HFFc6 (cell line): ENCODE measurements at places on chromosomes 11 and 22. TPM values are rescaled to one million over a fixed set of nuclear protein-coding genes. Genes with fewer than 3 reads are reported as not detected.
A peak's percentile ranks its signal among the peaks of the same experiment; 100 is the strongest.

Gene MMP1
- 516 to 1,184 TPM (median 652 TPM) in 3 replicates for total RNA-seq

Gene ANKK1
- total RNA-seq = not detected in 3 replicates

Gene EPS8L2
- total RNA-seq = 67.6 and 71.8 TPM in 2 replicates

Gene ADM
- total RNA-seq = 219 to 341 TPM (median 226 TPM) in 3 replicates

Gene RFPL2
- not detected in 3 replicates for total RNA-seq

Gene MYO18B
- not detected in 3 replicates for total RNA-seq

Gene KCNJ1
- not detected in 3 replicates for total RNA-seq

Gene GSTT2B
- total RNA-seq = 32.8 to 41.9 TPM (median 39.2 TPM) in 3 replicates

Gene FIBIN
- total RNA-seq = 40.8 to 89.9 TPM (median 84.3 TPM) in 3 replicates

DNA sequence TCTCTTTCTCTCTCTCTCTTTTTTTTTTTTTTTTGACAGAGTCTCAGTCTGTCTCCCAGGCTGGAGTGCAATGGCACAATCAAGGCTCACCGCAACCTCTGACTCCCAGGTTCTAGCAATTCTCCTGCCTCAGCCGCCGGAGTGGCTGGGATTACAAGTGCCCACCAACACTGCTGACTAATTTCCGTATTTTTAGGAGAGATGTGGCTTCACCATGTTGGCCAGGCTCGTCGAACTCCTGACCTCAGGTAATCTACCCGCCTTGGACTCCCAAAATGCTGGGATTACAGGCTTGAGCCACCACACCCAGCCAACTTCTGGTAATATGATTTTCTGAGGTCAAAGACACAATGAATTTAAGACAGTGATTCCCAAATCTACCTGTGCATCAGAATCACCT is 659.8 kb upstream of the CCDC90B start:
- no peak for DNase-seq

DNA sequence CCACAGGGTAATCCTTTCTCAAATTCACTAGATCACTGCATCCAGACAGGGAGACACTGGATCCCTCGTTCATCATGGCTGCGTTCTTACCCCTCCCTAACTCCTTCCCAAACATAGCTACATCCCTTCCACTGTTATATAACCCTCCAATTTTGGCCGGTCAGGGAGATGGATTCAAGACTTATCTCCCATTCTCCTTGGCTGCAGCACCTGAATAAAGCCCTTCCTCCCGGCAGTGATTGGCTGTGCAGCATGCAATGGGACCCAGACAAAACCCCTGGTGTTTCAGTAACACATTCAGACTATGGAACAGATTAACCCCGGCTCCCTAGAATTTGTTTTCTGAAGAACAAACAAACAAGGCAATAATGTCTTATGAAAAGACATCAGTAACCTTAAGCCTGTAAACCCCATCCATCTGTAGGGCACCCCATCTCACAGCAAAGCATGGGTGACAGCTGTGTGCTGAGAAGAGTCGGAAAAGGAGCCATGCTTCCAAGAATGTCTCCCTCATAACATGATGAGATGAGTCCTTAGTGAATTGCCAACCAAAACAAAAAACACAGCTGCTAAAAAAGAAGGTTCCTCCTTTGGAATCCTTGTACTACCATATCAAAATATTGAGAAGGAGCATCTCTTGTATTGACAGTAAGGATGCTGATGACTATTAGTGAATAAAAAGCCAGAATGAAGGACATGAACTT is 5.0 kb downstream of the MIF start:
- DNase-seq = no peak

GRCh38 chr22:29203488-29204454 is 1.9 kb upstream of the EMID1 start:
- DNase-seq = no peak

GRCh38 chr22:42313804-42314581 is 43.5 kb upstream of the TCF20 start:
- DNase-seq = no peak

DNA sequence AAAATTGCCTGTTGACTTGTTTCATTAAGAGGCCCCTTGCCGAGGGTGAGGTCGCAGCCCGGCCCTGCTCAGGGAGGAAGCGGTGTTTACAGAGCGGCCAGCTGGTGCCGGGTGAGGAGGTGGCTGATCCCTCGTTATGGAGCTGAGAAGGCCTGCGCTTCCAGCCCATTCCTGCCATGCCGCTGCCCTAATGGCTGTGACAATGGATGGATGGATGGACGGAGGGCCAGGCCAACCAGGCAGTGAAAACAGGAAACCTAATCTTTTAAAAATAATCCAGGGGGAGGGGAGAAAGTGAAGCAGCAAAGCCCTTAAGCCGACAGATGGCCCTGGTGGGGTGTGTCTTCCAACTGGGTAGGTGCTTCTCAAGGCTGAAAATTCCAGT is 38.5 kb downstream of the BCR start:
- DNase-seq = no peak

DNA sequence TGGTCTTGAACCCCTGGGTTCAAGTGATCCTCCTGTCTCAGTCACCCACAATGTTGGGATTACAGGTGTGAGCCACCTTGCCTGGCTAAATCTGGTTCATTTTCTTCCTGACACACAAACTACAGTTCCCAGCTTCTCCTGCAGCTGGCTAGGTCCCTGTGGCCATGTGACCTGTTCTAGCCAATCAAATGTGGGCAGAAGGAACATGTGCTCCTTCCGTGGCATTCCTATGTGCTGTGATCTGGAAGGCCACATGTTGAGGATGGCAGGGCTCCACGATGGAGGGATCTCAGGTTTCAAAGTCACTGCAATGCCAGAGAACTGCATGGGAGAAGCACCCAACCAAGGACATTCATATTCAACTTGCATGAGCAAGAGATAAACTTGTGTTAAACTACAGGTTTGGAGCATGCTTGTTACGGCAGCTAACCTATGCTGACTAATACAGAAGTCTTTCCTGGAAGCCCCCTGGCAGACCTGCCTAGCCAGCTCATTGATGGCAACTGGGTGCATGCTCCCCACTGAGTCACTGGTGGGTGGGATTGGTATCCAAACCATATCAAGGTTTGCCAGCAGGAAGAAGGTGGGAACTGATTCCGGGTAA is 86.0 kb downstream of the RPS6KA4 start:
- peak; percentile 11 for DNase-seq

GRCh38 chr11:120125024-120125423 is 12.9 kb downstream of the TRIM29 start:
- peak; percentile 79 for DNase-seq

DNA sequence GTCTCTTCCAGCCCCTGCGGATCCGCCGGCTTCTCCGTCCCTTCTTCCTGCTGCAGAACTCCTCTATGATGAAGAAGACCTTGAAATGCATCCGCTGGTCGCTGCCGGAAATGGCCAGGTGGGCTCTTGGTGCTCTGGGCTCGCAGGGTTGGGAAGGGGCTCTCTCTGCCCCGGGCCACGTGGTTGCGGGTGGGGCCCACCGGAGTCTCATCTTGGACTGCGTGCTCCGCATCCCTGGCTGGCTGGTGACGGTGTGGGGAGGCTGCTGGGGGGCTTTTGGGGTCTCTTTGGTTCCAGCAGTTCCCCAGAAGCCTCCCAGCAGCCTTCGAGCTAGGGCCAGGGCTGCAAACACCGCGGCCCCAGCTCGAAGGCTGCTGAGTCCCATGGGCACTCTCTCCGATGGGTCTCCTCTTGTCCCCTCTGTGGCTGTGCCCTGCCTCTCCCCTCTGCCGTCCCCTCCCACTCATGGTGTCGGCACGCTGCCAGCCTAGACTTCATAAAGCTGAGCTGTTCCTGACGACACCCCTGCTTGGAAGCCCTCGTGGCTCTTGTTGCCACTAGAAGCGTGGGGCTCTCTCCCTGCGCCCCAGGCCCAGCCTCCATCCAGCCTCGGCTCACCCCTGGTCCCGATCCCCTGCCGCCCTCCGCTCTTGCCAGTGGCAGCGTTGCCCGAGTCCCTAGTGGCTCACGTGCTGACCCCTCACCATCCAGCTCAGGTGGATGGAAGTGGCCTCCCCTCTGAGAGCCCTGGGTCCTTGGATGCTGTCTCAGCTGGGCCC is 14.3 kb downstream of the TPCN2 start:
- no peak for DNase-seq

- peak; percentile 96 for DNase-seq
Observed at GRCh38 chr11:27926981-27927481, 180.9 kb downstream of the KIF18A start.
